Heart right ventricle (tissue), 16 donors: ENCODE measurements at places on chromosomes 5 and 9. TPM values are rescaled to one million over a fixed set of nuclear protein-coding genes. Genes with fewer than 3 reads are reported as not detected.

- H3K4me1 ChIP-seq = no peaks in the 10 kb centered on the region
- no peaks in the 10 kb centered on the region for H3K27me3 ChIP-seq
- no peaks in the 10 kb centered on the region for H3K36me3 ChIP-seq
- no peak overlapping the region for H3K4me3 ChIP-seq
- no peak for DNase-seq
Measured at GRCh38 chr9:109176386-109176785, 9.3 kb upstream of the FRRS1L start.

Gene GRXCR2
- total RNA-seq = 0.94 TPM

DNA sequence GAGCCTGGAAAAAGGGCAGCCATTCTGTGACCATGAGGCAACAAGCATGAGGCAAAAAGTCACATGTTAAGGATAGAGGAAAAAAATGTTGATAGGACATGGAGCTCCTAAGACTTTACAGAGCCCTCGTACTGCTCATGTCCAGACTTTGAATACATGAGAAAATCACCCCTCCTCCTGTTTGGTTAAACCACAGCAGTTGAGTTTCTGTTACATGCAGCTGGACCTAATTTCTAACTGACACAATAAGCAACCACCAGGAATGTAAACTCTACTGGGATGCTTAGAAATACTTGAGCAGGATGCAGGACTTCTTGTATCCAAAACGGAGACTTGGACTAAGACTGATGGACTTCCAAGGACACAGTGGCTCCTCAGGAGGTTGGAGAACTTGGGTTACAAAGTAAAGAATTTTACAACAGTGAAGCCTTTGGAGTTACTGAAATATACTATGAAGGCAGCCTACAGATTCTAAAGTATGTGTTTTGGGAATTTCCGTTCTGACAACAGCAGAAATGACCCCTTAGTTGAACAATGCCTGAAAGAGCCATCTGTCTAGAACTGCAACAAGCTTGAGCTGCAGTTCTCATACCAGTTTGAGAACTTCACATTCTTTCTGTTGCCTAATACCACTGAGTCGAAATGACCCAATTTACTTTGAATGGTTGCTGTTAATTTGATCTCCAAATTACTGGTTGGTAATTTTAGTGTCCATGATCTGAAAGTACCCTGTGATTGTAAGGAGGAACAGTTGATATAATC is 268.9 kb downstream of the PIK3R1 start:
- no peak for DNase-seq
- peaks cover 6% of the 10 kb centered on the region for H3K4me1 ChIP-seq
- no peak overlapping the region for H3K4me3 ChIP-seq

Gene SHOC1
- total RNA-seq = not detected

Gene LCP2
- total RNA-seq = 35.1 TPM

GRCh38 chr5:134242146-134242545 is 16.3 kb upstream of the PPP2CA start:
- H3K36me3 ChIP-seq = no peaks in the 10 kb centered on the region
- H3K27ac ChIP-seq = peak overlapping the region; percentile 34
- no peak overlapping the region for H3K4me3 ChIP-seq
- peaks cover 61% of the 10 kb centered on the region for H3K4me1 ChIP-seq
- peak; percentile 73 for DNase-seq

DNA sequence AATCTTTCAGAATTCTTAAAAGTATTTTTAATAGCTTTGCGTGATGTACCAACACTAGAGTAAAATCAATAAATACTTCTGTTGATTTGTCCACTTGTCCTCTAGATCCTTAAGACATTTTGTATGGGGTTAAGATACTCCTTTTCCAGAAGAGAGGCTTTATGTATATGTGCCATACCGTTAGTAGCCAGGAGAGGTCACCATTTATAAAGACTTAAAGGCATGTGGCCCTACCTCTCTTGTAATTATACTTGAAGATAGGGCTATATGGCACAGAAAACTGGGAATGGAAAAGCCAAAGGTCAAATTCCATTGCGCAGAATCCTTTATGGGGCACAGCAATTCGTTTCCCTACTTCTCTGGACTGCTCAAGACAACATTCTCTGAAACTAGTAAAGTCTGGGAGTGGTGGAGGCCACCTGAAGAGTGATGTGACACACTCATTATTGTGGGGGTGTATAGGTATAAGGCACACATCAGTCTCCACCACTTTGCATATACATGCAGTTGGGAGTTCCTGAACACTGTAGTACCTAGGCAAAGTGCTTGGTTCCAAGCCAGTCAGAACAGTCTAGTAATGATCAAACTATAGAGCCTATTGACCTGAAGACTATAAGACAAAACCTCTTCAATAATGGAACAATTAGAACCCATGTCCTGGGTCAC is 140.1 kb upstream of the FBXL17 start:
- no peaks in the 10 kb centered on the region for H3K36me3 ChIP-seq
- no peaks in the 10 kb centered on the region for H3K27me3 ChIP-seq
- H3K27ac ChIP-seq = no peak overlapping the region
- no peak for DNase-seq
- H3K4me3 ChIP-seq = no peak overlapping the region
- no peaks in the 10 kb centered on the region for H3K4me1 ChIP-seq

- H3K27ac ChIP-seq = no peak overlapping the region
- no peak for DNase-seq
- peaks cover 26% of the 10 kb centered on the region for H3K4me1 ChIP-seq
- H3K27me3 ChIP-seq = no peaks in the 10 kb centered on the region
- H3K36me3 ChIP-seq = no peaks in the 10 kb centered on the region
Measured at GRCh38 chr5:91130759-91131158, 252.4 kb downstream of the ARRDC3 start.

Gene RALGDS
- 24.2 TPM for total RNA-seq

Gene SARDH
- 1.3 TPM for total RNA-seq

- H3K36me3 ChIP-seq = no peaks in the 10 kb centered on the region
- no peak for DNase-seq
- H3K27me3 ChIP-seq = no peaks in the 10 kb centered on the region
- H3K4me1 ChIP-seq = no peaks in the 10 kb centered on the region
Measured at GRCh38 chr5:18043344-18043743, 409.1 kb downstream of the TAF11L14 start.

- no peaks in the 10 kb centered on the region for H3K36me3 ChIP-seq
- no peak for DNase-seq
- H3K4me1 ChIP-seq = no peaks in the 10 kb centered on the region
- no peaks in the 10 kb centered on the region for H3K27me3 ChIP-seq
- no peak overlapping the region for H3K27ac ChIP-seq
- no peak overlapping the region for H3K4me3 ChIP-seq
Measured at GRCh38 chr9:130008538-130008937, 34.5 kb downstream of the FNBP1 start.

DNA sequence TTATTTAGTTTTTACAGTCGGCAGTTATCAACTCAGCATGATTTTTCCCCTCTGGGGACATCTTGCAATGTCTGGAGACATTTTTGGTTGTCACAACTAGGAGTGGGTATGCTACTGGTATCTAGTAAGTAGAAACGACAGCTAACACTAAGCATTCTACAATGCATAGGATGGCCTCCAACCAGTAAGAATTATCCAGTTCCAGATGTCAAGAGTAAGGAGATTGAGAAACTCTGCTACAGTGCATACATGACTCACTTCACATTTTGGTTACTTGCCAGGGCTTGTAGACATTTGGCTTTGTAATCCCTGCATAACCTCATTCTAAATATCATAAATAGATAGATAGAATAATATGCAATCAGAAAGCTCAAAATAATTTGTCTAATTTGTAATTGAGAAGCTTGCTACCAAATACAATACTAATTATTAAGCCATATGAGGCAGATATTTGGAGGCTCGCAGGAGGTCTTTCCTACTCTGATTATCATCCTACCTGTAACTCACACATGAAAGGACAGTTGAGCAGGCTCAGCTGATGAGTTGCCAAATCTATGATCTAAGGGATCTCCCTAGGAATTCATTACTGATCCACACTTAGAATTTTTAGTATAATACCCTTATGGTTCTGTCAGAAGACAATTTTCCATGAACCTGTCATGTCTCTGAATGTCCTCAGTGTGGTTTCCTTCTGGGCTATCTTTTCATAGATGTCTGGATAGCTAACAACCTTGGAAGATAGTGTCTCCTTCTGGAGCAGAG is 346.9 kb upstream of the TLE4 start:
- H3K27ac ChIP-seq = no peak overlapping the region

Gene ARHGEF28
- 3.4 TPM for total RNA-seq

DNA sequence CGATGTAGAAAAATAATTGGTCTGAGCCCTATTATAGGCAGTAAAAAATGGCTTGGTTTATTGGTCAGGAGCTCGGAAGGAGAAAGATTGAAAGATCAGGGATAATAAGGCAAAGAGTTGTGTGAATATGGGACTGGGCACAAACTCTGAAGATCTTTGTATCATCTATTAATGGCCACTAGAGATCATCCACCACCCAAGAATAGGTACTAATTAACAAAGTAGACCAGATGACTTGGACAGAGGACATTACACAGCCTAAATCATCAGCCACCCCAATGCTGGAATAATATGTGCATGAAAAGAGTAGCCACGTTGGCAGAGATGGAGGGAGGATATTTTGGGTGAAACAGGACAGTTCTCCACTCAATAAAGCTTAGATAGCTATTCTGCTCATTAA is 364.1 kb downstream of the EFNA5 start:
- DNase-seq = no peak
- no peak overlapping the region for H3K27ac ChIP-seq
- H3K27me3 ChIP-seq = no peaks in the 10 kb centered on the region
- H3K4me1 ChIP-seq = no peaks in the 10 kb centered on the region
- H3K36me3 ChIP-seq = no peaks in the 10 kb centered on the region
- H3K4me3 ChIP-seq = no peak overlapping the region

Gene ABHD17B
- total RNA-seq = 9.8 TPM

- no peaks in the 10 kb centered on the region for H3K36me3 ChIP-seq
- DNase-seq = no peak
- no peak overlapping the region for H3K27ac ChIP-seq
- H3K27me3 ChIP-seq = no peaks in the 10 kb centered on the region
Measured at GRCh38 chr5:4773827-4774317, 366.3 kb upstream of the ADAMTS16 start.

Gene LRRC26
- not detected for total RNA-seq

DNA sequence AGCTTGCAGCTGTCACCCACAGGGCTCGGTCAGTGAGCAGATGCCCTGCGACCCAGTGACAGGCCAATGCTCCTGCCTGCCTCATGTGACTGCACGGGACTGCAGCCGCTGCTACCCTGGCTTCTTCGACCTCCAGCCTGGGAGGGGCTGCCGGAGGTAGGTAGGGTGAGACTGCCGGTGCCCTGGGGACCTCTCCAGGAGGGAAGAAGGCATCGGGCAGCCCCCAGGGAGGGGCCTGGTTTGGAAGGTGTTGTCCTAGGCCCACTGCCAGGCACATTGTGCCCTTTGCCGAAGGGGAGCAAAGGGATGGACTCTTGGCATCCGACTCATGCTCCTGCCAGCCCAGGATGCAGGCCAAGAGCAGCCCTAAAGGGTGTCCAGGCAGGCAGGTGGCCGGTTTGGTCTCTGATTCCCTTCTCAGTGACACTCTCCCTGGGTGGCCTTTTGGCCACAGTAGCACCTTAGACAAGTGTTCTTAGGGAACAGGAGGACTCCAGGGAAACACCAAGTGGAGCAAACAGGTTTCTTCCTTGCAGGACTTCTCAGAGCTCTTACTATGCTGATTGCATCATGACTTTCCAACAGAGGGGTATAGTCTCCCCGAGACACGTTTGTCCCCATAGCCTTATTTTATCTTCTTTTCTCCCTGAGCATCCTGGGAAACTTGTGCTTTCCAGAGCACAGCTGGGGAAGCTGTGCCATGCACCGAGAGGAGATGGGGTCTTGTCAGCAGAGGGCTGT is 28.1 kb upstream of the AIF1L start:
- H3K27ac ChIP-seq = no peak overlapping the region
- H3K27me3 ChIP-seq = no peaks in the 10 kb centered on the region
- no peaks in the 10 kb centered on the region for H3K4me1 ChIP-seq
- H3K4me3 ChIP-seq = no peak overlapping the region
- H3K36me3 ChIP-seq = no peaks in the 10 kb centered on the region

GRCh38 chr9:2385746-2386145 is 235.8 kb upstream of the VLDLR start:
- no peaks in the 10 kb centered on the region for H3K27me3 ChIP-seq
- no peaks in the 10 kb centered on the region for H3K36me3 ChIP-seq
- DNase-seq = no peak

Gene POMT1
- 20.8 TPM for total RNA-seq

DNA sequence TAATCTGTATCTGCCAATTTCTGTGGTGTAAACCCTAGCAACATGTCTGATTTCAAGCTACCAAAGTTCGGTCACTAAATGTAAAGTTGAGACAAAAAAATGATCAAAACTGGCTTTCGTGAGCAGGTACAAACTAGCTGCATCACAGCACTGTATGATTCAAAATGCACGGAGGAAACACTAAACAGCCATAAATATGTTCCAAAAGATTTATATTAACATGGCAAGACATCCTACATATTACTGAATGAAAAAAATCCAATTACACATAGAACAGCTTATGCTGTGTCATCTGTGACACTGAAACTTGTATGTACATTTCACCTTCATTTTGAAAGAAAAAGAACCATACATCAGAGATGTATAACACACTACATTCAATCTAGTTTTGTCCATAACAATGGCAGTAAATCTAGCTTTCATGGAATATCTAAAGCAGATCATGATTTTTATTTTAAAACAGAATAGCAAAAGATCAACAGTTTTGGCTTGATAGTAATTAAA is 14.4 kb downstream of the GNAQ start:
- no peak overlapping the region for H3K4me3 ChIP-seq
- no peak for DNase-seq
- no peaks in the 10 kb centered on the region for H3K36me3 ChIP-seq
- H3K4me1 ChIP-seq = peaks cover 73% of the 10 kb centered on the region
- H3K27me3 ChIP-seq = no peaks in the 10 kb centered on the region

DNA sequence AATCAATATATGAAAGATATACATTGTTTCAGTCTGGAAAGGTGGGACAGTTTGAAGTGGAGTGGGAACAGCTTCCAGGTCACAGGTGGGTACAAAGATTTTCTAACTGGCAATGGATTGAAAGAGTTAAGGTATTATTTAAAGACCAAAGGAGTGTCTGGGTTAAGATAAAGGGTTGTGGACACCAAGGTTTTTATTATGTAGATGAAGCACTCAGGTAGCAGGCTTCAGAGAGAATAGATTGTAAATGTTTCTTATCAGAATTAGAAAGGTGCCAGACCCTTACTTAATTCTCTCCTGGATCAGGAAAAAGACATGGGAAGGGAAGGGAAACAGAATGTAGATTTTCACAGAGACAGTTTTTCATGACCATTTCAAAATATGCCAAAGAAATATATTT is 1174.8 kb downstream of the MAT2B start:
- no peak for DNase-seq
- no peak overlapping the region for H3K27ac ChIP-seq
- H3K36me3 ChIP-seq = no peaks in the 10 kb centered on the region
- no peak overlapping the region for H3K4me3 ChIP-seq
- no peaks in the 10 kb centered on the region for H3K4me1 ChIP-seq

GRCh38 chr9:127796225-127796813 is 6.4 kb upstream of the FPGS start:
- no peak overlapping the region for H3K4me3 ChIP-seq
- H3K36me3 ChIP-seq = no peaks in the 10 kb centered on the region
- no peak overlapping the region for H3K27ac ChIP-seq
- peaks cover 9% of the 10 kb centered on the region for H3K4me1 ChIP-seq
